Inflammatory macrophage (primary cell): ENCODE measurements at places on chromosomes 5 and 9.

GRCh38 chr9:18368206-18368605, 105.7 kb upstream of the ADAMTSL1 start:
- no peak for DNase-seq

DNA sequence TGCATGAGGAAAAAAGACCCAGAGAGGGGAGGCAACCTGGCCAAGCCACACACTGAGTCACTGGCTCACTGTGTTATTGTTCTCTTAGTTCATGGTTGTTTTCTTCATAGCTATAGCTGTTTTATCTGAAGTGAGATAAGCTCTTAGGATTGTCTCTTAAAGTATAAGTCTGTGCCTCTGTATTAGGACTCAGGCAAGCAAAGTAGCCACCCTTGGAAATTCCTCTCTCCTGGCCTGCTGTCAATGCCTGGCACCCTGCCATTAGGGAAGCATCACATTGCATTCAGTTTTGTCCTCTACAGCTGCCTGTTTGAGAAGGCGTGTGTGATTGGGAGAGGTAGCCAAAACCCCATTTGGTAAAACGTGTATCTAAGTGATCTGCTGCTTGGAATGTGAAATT, 147.4 kb upstream of the GLRA1 start:
- DNase-seq: no peak

GRCh38 chr5:6087576-6087975, 290.8 kb downstream of the MED10 start:
- DNase-seq: no peak

DNA sequence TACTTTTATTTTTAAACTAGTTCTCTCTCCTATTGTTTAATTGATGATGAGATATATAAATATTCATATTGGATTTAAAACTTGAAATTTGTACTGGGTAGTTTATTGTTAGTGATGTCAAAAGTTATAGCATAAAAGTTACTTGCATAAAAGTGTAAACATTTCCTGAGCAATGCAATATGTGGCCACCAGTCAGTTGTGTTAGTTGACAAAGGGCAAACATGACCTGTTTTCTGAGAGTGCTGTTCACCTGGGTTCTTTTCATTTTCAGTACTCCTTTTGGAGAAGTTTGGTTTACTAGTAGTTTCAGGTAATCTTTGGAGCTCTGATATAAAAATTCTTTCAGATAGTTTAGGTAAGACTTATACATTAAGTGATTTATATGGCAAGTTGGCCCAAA, 69.4 kb downstream of the COMMD10 start:
- no peak for DNase-seq

DNA sequence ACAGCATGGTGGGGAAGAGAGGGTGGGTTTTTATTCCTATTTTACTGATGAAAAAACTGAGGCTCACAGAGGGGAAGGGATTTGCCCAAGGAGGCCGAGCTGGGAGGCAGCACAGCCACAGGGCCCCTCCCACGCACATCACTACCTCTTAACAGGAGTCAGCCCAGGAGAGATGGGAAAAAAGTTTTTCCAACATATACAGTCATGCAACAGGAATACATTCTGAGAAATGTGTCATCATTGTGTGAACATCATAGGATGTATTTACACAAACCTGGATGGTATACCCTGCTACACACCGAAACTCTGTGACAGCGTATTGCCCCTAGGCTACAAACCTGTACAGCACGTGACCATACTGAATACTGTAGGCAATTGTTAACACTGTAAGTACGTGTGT, 11.6 kb downstream of the TRAF1 start:
- no peak for DNase-seq

GRCh38 chr9:715300-715699, 126.2 kb upstream of the DMRT1 start:
- no peak for DNase-seq

GRCh38 chr9:33185858-33186257, 18.7 kb upstream of the B4GALT1 start:
- DNase-seq: no peak

GRCh38 chr5:179758955-179759354, 26.3 kb downstream of the MAML1 start:
- DNase-seq: peak; percentile 78

DNA sequence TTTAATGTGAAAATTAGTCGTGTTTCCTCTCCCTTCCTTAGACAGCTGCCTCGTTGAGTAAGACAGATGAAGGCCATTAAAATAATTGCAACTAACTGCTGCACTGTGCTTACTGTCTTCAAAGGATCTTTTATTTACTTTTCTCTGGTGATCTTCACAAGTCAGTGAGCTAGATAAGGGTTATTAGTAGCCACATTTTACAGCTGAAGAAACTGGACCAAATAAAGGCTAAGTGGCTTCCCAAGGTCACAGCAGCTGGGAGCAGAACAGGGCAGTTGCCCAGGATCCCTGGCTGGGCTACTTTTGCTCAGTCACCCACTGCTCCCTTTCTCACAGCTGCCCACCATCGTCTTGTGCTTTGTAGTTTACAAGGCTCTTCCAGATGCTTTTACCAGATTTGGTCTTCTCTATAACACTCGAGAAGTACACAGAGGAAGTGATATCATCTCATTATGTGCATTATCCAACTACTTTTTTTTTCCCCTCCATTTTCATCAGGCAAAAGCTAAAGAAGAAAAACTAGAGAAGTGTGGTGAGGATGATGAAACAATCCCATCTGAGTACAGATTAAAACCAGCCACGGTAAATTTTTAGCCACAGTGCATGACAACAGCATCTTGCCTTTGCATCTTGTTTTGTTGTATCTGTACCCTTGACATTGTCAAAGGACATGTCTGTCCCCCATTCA, 61.8 kb downstream of the ERAP1 start:
- DNase-seq: no peak

DNA sequence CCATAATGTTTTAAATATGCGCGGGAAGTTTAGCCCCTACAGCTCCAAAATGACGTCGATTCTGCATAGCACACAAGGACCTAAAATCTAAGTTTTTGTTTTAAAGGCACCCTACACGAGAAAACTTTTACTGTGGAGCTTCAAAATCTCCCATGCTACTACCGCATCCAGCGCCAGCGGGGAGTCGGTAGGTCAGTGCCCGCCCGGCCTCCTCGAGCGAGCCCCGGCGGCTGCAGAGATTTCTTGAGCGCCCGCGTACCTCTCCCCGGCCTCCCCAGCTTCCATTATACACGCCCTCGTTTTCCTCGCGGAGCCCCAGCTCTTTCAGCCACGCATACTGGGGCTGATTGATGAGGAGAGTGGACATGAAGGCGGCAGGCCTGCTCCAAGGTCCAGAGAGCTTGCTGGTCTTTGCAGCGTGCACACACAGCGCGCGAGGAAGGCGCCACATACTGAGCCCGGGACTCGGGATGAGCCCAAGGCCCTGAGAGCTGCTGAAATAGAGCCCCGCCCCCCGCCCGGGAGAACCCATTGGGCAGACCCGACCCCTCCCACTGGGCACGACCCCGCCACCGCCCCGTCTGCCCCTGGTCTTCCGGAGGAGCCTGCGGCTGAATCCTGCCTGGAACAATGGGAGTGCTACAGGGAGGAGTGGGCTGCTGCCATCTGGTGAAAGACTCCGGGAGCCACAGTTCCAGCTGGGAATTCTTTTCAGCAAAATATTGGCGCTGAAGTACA, at the start of gene ALDH7A1:
TSS of gene ALDH7A1 (minus strand) at position 472 of the 738 bp plus-strand sequence. CDS start at position 451, 21 bp downstream.
- DNase-seq: peak; percentile 32

DNA sequence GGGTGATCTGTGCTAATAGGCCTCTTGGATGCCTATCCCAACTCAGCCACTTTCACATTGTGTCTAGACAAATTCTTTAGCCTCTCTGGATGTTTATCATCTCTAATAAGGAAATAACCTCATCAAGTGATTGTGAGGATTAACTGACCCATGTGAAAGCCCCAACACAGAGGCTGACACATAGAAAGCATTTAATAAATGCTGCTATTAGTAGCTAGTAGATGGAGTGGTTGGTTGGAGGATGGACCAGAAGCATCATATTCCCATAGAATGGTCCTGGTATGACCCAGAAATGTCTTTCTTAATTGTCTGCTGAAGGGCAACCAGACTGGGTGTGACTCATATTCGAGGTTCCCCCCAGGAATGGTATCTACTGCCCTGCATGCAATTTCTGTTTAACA, 124.4 kb downstream of the PIK3R1 start:
- no peak for DNase-seq

DNA sequence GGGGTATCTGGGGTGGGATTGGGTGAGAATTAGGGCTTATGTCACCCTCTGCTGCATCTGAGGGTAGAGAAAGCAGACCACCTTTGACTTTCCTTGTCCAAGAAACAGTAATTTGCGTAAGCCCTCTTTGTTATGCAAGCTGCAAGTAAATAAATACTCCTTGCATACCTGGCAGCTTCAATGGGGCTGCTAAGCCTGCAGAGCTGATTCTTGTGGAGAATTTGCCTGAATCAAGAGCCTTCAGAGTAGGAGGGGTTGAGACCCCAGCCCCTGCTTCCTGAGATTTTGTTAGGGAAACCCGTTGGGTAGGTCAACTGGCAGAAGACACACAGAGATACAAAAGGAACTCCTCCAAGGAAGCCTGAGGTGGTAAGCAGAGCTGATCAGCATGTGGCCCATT, 515.1 kb downstream of the DMAC1 start:
- DNase-seq: no peak

DNA sequence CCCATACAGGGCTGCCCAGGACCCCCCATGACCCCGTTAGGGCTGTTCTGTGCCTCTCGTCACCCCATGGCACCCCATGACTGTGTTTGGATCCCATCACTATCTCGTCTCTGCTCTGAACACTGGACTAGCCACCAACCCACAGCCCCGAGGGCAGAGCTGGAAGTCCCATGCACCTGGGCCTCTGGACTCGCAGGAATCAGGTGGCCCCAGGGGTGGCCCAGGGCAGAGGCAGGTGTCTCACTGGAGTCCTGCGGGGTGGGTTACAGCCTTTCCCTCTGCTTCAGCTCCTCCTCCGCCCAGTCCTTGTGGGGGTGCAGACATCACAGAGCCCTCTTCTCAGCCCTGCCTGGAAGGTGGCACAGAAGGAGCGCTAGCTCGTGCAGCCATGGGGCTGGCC, 79.7 kb downstream of the COL5A1 start:
- no peak for DNase-seq

GRCh38 chr5:160543395-160543794, 121.7 kb downstream of the PTTG1 start:
- DNase-seq: no peak

DNA sequence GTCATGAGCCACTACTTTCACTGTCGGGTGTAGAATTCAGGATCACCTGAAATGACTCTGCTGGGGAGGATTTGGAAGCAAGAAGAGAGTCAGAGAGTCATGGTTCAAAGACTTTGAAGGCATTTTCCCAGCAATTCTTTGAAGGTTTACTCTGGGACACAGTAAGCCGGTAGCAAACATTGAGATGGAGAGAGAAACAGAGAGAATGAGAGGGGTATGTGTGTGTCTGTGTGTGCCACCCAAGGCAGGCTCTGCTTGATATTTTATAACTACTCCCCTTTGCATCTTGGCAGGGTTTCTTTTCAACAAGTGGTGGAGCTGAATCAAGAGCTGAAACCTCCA, 89.8 kb downstream of the ANKRD55 start:
- no peak for DNase-seq

DNA sequence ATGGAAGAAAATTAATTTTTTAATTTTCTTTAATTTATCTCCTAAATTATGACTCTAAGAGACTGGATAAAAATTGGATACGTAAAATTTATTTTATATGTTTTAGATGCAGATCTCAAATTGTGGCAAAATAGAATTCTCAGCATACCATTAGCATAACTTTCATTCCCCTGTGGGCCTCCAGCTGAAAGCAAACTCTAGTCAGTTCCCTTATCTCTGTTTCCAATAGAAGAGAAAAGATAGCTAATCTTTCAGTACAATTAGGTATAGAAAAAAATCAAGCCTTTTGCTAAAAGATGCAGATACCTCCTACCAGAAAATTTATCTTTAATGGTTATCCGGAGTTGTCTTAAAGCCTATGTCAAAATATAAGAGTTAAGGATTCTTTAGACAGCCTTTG, 1530.6 kb downstream of the EFNA5 start:
- DNase-seq: no peak

- no peak for DNase-seq
These were observed 93.6 kb upstream of the RANBP3L start for GRCh38 chr5:36395260-36395659.

GRCh38 chr5:137954131-137954879, 65.0 kb downstream of the PKD2L2 start:
- no peak for DNase-seq

- DNase-seq: no peak
These were observed 26.9 kb downstream of the TICAM2 start for GRCh38 chr5:115575167-115576070.

- no peak for DNase-seq
These were observed 110.6 kb downstream of the HTR4 start for GRCh38 chr5:148543727-148544126.

DNA sequence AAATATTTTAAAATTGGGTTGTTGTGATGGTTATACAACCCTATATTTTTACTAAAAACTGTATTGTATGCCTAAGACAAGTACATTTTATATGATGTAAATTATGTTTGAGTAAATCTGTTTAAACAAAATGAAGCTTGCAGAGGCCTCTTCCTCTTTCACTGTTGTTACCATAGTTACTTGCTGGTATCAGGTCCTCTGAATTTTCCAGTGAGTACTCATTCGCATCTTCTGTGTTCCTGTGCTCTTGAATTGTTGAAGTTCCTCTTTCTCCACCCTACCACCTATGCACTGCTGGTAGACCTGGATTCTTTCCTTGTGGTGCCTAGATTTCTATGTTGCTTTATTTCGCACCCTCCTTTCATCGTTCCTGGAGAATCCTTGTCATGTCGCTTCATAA, 938.5 kb upstream of the ACO1 start:
- DNase-seq: no peak

- DNase-seq: no peak
These were observed 13.6 kb downstream of the AHRR start for GRCh38 chr5:334903-335739.

DNA sequence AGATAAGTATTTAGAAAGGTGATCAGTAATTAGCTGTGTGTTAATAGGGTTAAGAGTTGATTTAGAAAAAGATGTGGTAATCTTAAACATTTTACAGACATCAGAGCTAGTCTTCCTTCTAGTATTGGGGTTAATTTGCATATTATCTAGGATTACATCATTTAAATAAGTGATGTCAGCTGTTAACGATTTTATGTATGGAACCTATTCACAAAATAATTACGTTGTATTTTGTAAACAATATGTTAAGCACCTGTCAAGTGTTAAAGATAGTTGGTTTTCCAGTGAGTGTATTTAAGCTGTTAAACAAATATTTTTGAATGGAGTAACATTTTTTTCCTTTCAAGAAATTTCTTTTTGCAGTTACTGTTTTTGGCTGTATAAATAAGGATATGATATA, 2.2 kb downstream of the DCP2 start:
- no peak for DNase-seq
